Stimulated activated CD4-positive, alpha-beta T cell treated with anti-CD3 and anti-CD28 coated beads, Interleukin-1b, Interleukin-23, amount 100 ng/mL, for 1 hour (primary cell): ENCODE measurements at places on chromosomes 7 and 10.

- no peak for DNase-seq
Measured at GRCh38 chr10:28302012-28302637, 739 bp downstream of the MPP7 start.

DNA sequence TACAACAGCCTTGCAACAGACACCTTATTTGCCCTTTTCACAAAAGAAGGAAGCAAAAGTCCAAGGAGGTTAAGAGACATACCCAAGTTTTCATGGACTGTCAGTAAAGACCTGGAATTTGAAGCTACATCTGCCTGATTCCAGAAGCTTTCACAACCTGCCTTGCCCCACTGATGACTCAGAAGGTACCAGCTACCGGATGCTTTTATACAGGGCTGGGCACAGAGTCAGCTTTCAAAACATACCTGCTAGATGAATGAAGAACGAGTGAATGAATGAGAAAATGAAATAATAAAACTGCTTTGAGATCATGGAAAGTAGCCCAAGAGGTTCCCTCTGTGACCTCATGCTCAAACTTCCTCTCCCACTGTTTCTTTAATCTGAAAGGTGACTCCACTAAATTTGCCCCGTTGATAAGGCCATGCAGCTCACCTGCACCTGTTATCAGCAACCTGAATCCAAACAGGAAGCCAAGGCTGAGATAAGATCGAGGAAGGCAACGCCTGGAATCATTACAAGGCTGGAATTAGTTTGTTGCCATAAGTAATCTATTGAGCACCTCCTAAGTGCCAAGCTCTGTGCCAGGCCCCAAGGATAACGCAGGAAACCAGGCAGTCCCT lies 151.5 kb downstream of the WDR11 start:
- no peak for DNase-seq

DNA sequence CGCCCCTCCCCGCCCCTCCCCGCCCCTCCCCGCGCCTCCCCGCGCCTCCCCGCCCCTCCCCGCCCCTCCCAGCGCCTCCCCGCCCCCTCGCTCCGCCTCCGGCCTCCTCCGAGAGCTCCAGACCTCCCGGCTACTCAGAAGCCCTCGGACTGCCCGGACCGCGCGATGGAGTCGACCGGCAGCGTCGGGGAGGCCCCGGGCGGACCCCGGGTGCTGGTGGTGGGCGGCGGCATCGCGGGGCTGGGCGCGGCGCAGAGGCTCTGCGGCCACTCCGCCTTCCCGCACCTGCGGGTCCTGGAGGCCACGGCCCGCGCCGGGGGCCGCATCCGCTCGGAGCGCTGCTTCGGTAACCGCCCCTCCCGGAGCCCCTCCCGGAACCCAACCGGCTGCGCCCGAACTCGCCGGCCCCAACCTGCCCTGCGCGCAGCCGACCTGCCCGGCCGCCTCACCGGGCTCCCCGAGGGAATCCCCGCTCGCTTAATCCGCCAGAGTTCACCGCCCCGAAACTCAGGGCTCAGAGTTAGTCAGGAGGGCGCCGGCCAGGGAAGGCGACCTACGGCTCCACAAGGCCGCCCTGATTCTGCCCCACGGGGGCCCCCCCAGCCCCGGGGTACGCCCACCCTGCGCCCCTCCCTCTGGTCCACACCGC lies at the start of gene PAOX:
Gene PAOX (plus strand): TSS at position 111 of the 649 bp plus-strand sequence. CDS start 55 bp downstream, at position 166.
- DNase-seq, result no peak

GRCh38 chr10:6356280-6356793 lies 153.6 kb downstream of the PFKFB3 start:
- no peak for DNase-seq

GRCh38 chr10:115355162-115355760 lies 262.1 kb downstream of the ATRNL1 start:
- no peak for DNase-seq

DNA sequence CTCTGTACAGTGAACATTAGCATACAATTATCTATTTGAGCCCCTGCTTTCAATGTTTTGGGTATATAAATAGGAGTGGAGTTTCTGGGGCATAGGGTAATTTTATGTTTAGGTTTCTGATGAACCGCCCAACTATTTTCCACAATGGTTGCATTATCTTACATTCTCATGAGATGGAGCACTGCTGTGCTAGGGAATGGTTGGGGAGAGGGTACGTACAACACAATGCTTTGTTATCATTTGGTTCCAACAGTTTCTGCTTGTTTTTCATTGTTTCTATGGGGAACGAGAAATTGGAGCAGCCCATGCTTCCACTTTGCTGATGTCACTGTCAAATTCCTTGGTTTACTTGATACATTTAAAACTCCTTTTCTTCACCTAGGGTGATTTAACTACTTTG lies 1115.3 kb downstream of the REEP3 start:
- DNase-seq, result no peak

DNA sequence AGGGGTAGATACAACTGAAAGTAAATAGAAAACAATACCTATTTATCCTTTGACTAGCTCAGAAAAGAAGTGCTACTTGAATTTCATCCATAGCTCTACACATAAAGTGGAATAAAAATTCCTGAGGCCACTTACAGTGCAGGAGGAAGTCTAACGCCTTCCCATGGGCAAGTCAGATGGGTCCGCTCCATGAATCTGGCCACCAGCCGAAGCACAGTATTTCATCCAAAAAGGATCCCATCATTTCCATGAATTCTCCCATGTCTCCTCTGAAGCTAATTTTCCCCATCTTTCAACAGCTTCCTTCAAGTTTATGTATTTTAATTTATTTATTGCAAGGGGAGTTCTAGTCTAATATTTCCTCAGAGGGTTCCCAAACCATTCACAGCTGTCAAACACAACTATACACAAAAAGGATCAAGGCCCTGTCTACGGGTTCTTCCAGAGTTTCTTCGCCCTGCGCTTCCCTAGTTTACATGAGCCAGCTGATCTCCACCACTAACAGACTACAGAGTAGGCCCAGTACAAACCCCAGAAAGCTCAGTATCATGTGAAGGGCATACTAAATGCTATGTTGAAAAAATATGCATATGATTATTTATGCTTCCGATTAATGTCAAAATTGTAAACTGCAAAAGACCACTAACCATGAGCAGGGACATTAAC lies 184.7 kb downstream of the DOCK4 start:
- no peak for DNase-seq

GRCh38 chr10:23344241-23344841 lies at the start of gene C10orf67:
Gene C10orf67 (minus strand): TSS chr10:23344797. CDS start chr10:23344774, 23 bp downstream.
- DNase-seq, result no peak

GRCh38 chr7:153840861-153841260 lies 211.3 kb upstream of the DPP6 start:
- no peak for DNase-seq

DNA sequence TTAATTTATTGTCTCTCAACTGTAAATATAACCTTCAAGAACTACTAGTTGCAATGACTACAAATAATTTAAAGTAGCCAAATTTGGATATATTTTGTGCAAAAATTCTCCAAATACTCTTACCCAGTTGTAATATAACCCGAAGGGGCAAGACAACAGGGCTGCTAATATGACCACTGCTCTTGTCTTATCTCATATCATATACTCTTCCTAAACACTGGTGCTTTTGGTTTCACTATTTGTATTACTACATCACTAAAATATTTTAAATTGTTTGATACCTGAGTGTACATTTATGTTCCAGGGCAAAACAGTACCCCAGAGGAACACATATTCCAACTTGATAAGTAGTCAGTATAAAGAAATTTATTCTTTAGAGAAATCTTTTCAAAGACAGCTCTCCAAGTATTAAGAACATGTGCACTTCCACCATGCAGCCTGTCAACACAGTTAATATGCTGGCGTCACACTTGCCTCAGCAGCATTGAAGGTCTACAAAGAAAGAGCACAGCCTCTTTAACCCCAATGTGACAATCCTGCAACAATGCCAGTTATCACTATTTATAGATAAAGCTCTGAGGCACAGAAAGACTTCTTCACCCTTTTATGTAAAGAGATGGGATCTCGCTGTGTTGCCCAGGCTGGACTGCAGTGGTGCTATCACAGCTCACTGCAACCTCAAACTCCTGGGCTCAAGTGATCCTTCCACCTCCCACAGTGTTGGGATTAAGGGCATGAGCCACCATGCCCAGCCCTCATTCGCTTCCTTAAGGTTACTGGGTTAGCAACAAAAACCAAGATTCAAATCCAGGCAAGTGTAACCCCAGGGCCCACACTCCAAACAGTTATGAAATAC lies 37.8 kb downstream of the RHEB start:
- no peak for DNase-seq

DNA sequence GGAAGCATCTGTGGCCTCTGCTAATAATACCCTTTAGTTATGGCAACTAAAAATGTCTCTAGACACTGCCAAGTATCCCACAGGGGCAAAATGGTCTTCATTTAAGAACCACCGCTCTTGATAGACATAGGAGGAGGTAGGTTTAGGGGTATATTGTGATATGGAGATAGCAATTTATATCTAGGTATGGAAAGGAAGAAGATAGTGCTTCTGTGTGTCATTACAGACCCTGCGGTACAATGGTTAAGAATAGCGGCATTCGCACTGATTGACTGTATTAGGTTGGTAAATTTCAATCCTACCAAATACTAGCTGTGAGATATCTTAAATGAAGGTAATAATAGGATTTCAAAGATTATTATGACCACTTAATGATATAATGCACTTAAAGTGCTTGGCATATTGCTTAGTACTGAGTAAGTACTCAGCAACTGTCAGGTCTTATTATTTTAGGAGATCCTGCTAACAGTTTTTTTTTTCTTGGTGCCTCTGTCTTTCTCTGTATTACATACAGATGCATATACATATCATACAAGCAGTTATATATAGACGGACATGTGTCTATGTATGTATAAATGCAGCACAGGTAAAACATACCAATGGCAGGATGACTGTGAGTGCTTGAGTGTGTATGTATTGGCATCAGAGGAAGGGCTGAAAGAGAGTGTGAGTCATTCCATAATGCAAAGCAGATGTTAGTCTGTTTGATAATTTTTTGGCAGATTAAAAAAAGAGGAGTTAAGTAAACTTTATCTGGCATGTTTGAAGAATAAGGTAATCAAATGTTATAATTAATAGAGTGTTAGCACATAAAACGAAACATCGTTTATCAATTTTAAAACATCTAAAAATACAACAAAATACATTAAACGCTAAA lies 50.0 kb upstream of the ITGB8 start:
- DNase-seq, result no peak
